Kidney epithelial cell (primary cell): ENCODE measurements at places on chromosomes 4 and X. TPM values are rescaled to one million over a fixed set of nuclear protein-coding genes. Genes with fewer than 3 reads are reported as not detected.

ATP1B4 gene
- not detected in 2 replicates for total RNA-seq

COL4A5 gene
- total RNA-seq, result 17.8 and 23.8 TPM in 2 replicates

CXXC4 gene
- total RNA-seq, result 0.27 and 0.50 TPM in 2 replicates

TLR10 gene
- not detected in 2 replicates for total RNA-seq

MAGEB2 gene
- not detected in 2 replicates for total RNA-seq
